ENCODE measurements at places on chromosomes 1 and 21. TPM values are rescaled to one million over a fixed set of nuclear protein-coding genes. Genes with fewer than 3 reads are reported as not detected.

The SPATA46 gene
- not detected for total RNA-seq

The SPRR2A gene
- total RNA-seq, result not detected

The SPRR2B gene
- not detected for total RNA-seq

The ATP5PB gene
- total RNA-seq, result 583 TPM

The AMY2A gene
- total RNA-seq, result 1.9 TPM

The S100A12 gene
- total RNA-seq, result 1.2 TPM

The TRMT1L gene
- 30.8 TPM for total RNA-seq

The CD247 gene
- total RNA-seq, result 1.2 TPM

The OPRD1 gene
- 0.02 TPM for total RNA-seq

GRCh38 chr1:234896477-234897389 is 231.9 kb downstream of the TOMM20 start:
- H3K27me3 ChIP-seq, result no peaks in the 10 kb centered on the region
- H3K4me3 ChIP-seq, result no peak overlapping the region
- no peak overlapping the region for H3K27ac ChIP-seq
- no peaks in the 10 kb centered on the region for H3K36me3 ChIP-seq
- peaks cover 39% of the 10 kb centered on the region for H3K4me1 ChIP-seq

GRCh38 chr1:206439205-206439604 is 31.1 kb upstream of the IKBKE start:
- no peaks in the 10 kb centered on the region for H3K4me1 ChIP-seq
- no peak overlapping the region for H3K27ac ChIP-seq
- no peaks in the 10 kb centered on the region for H3K36me3 ChIP-seq
- no peak for DNase-seq
- H3K27me3 ChIP-seq, result no peaks in the 10 kb centered on the region
- H3K4me3 ChIP-seq, result no peak overlapping the region

GRCh38 chr1:103254691-103255090 is 146.4 kb upstream of the COL11A1 start:
- DNase-seq, result no peak
- H3K4me3 ChIP-seq, result no peak overlapping the region
- H3K36me3 ChIP-seq, result no peaks in the 10 kb centered on the region
- H3K27me3 ChIP-seq, result no peaks in the 10 kb centered on the region
- no peaks in the 10 kb centered on the region for H3K4me1 ChIP-seq

GRCh38 chr1:21189421-21189820 is 12.7 kb upstream of the EIF4G3 start:
- no peak overlapping the region for H3K4me3 ChIP-seq
- no peaks in the 10 kb centered on the region for H3K36me3 ChIP-seq
- H3K27me3 ChIP-seq, result no peaks in the 10 kb centered on the region
- no peak for DNase-seq
- no peak overlapping the region for H3K27ac ChIP-seq

DNA sequence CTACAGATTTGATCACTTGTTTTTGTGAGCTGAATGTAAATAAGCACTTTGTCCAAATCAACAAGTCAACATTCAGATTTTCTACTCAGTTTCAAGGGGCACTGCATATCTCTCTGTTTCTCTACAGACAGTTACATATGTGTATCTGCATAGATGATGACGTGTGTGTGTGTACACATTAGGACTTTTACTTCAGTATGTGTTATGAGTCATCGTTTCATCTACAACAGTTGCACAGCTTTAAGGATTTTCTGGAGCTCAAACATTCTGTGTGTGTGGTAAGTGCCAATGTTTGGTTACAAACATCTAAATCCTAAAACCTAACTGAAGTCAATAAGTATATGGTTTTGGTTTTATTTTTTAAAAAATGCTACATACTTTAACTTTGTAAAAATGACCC is 494.5 kb upstream of the PBX1 start:
- H3K4me3 ChIP-seq, result no peak overlapping the region
- H3K27ac ChIP-seq, result no peak overlapping the region

- peaks cover 20% of the 10 kb centered on the region for H3K4me1 ChIP-seq
- no peaks in the 10 kb centered on the region for H3K36me3 ChIP-seq
Measured at GRCh38 chr1:212752934-212753497, 38.6 kb downstream of the NSL1 start.

DNA sequence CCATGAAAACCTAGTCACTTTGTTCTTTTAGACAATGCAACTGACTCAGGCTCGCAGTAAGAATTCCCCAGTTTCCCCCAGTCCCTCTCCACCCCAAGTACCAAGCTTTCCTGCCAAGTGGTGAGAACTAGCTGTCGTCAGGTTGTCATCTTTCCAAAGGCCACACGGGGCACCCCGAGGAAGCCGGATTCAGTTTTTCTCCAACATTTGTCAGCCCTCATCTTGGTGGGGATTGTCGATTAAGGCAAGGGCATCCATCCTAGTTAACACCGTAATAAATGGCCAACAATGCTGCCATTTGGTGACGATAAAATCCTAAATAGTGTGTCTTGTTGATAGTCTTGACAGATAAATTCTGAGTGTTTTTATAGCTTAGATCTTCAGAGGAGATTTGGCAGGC is 55.9 kb upstream of the PROX1 start:
- DNase-seq, result no peak
- H3K4me1 ChIP-seq, result no peaks in the 10 kb centered on the region
- H3K36me3 ChIP-seq, result no peaks in the 10 kb centered on the region
- H3K27me3 ChIP-seq, result no peaks in the 10 kb centered on the region
- no peak overlapping the region for H3K4me3 ChIP-seq

GRCh38 chr1:172909606-172910326 is 141.0 kb downstream of the TNFSF18 start:
- H3K27ac ChIP-seq, result no peak overlapping the region
- no peaks in the 10 kb centered on the region for H3K36me3 ChIP-seq
- DNase-seq, result no peak
- H3K4me1 ChIP-seq, result peaks cover 2% of the 10 kb centered on the region

DNA sequence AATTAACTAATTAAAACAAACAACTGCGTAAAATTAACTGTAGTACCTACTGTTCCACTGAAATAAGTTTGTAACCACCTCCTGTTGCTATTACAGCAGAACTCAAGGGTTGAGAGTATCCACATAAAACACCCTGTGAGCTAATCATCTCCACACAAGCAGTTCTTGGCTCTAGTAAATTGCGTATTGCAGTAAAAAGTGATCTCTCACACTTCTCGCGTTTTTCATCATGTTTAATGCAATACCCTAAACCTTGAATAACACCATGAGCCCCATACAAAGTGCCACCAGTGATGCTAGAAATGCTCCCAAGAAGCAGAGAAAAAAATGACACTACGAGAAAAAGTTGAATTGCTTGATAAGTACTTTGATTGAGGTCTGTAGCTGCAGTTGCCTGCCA is 29.3 kb upstream of the CEP350 start:
- peaks cover 9% of the 10 kb centered on the region for H3K36me3 ChIP-seq
- H3K4me3 ChIP-seq, result no peak overlapping the region
- no peaks in the 10 kb centered on the region for H3K27me3 ChIP-seq
- no peaks in the 10 kb centered on the region for H3K4me1 ChIP-seq

DNA sequence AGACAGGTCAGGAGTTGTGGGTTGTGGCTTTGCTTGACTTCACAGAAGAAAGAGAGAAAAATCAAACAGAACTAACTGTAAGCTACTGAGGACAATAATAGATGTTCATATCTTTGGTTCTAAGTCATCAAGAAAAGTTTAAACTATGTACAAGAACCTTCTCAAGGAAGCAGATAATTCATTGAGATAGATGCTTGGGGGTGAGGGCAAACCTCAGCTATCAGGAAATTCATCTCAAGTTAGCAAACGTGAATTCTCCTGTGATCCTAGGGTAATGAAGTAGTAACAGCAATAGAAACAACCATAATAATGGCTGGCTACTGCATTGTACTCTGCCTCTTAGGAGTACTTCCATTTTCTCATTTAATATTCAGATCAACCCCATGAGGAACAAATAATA is 506.2 kb downstream of the PLPP3 start:
- peaks cover 13% of the 10 kb centered on the region for H3K4me1 ChIP-seq
- H3K4me3 ChIP-seq, result no peak overlapping the region
- no peaks in the 10 kb centered on the region for H3K36me3 ChIP-seq
- no peak overlapping the region for H3K27ac ChIP-seq
- no peaks in the 10 kb centered on the region for H3K27me3 ChIP-seq
- no peak for DNase-seq

GRCh38 chr1:205661429-205662134 is 18.7 kb downstream of the SLC45A3 start:
- no peaks in the 10 kb centered on the region for H3K27me3 ChIP-seq
- no peak for DNase-seq
- peaks cover 11% of the 10 kb centered on the region for H3K4me1 ChIP-seq
- no peak overlapping the region for H3K27ac ChIP-seq
- H3K4me3 ChIP-seq, result no peak overlapping the region

DNA sequence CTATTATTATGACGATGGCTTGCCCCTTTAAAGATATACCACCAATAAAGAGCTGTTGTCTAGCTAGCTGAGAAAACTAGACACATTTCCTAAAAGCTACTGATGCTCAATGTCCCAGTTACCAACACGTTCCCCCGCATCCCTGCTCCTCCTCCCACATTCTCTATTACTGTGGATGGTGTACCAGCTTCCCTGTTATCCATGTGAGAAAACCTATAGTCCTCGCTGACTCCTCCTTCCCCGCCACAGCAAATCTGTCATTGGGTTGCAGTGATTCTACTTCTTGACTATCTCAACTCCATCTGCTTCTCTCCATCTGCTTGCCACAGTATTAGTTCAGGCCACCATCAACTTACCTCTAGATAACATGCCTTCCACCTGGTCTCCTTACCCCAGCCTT is 337.5 kb downstream of the KCNH1 start:
- H3K27me3 ChIP-seq, result no peaks in the 10 kb centered on the region
- no peak for DNase-seq
- H3K4me3 ChIP-seq, result no peak overlapping the region
- no peaks in the 10 kb centered on the region for H3K36me3 ChIP-seq
- H3K4me1 ChIP-seq, result no peaks in the 10 kb centered on the region

GRCh38 chr21:39837861-39838359 is 29.3 kb upstream of the PCP4 start:
- no peak overlapping the region for H3K27ac ChIP-seq
- no peak for DNase-seq
- H3K27me3 ChIP-seq, result no peaks in the 10 kb centered on the region
- no peak overlapping the region for H3K4me3 ChIP-seq
- H3K36me3 ChIP-seq, result no peaks in the 10 kb centered on the region

DNA sequence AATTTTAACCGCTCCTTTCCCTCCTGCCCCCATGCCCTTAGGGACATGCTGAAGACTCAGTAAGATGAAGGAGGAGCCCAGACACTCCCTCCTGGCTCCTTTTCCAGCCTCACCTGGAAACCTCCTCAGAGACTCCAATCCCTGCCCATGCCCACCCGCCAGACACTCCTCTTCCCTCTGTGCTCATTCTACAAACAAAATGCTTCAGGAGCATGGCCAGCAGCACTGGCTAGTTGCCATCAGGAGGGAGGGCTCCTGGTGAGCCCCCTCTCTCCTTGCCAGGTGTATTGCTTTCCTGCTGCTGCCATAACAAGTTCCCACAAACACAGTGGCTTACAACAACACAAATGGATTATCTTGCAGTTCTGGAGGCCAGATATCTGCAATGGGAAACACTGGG is 126.1 kb downstream of the PSMG1 start:
- peak; percentile 37 for DNase-seq
- H3K36me3 ChIP-seq, result no peaks in the 10 kb centered on the region
- H3K4me1 ChIP-seq, result peaks cover 4% of the 10 kb centered on the region
- no peak overlapping the region for H3K4me3 ChIP-seq

DNA sequence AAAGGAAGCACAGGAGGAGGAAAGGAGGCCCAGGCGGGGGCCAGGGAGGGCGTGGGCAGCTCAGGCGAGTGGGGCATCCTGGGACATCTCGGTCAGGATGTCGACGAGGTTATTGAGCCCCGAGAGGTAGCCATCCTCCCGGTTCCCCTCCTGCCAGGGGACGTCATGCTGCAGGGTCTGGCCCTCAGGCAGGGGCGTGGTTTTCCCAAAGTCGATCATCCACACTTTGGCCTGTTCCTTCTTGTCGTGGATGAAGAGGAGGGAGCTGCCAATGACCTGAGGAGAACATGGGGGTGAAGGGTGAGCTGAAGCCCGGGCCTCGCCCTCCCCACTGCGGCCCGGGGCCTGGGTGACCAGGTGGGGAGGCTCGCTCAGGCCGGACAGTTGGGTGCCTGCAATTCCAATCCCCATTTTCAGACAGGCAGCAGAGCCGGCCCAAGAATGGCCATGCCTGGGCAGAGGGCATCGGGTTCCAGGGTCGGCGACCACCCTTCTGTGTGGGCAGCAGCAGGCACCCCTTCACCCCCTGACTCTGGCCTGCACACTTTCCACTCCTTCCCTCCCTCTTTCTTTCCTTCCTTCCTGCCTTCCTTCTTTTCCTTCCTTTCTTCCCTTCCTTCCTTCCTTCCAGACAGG is 86.2 kb downstream of the STUM start:
- no peaks in the 10 kb centered on the region for H3K4me1 ChIP-seq
- H3K4me3 ChIP-seq, result no peak overlapping the region
- H3K27ac ChIP-seq, result no peak overlapping the region
- no peaks in the 10 kb centered on the region for H3K27me3 ChIP-seq
- DNase-seq, result no peak
- peaks cover 54% of the 10 kb centered on the region for H3K36me3 ChIP-seq

- no peaks in the 10 kb centered on the region for H3K36me3 ChIP-seq
- peak; percentile 43 for DNase-seq
- H3K4me1 ChIP-seq, result no peaks in the 10 kb centered on the region
- no peaks in the 10 kb centered on the region for H3K27me3 ChIP-seq
- no peak overlapping the region for H3K4me3 ChIP-seq
Measured at GRCh38 chr1:158285756-158286241, 3.9 kb upstream of the CD1C start.

DNA sequence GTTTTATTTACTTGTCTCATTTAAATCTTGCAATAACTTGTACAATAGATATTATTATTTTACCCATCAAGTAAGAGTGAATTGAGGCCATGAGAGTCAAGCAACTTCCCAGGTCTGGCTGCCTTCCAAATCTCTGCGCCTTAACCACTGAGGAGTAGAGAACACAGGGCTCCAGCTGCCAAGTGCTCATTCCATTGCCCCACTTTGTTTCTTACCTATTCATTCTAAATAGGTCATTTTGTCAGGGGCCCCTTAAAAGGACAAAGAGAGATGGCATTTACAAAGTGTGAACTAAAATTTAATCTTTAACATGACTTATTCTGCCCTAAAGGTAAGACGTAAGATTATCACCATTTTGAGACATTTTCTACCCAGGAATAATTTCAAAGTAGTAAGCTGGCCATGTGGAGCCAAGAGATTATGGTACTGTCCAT is 3.5 kb downstream of the PPP1R15B start:
- no peaks in the 10 kb centered on the region for H3K27me3 ChIP-seq
- peak overlapping the region; percentile 100 for H3K27ac ChIP-seq
- H3K4me3 ChIP-seq, result peak overlapping the region; percentile 88
- peaks cover 28% of the 10 kb centered on the region for H3K36me3 ChIP-seq
- H3K4me1 ChIP-seq, result peaks cover 30% of the 10 kb centered on the region

GRCh38 chr1:209526137-209526536 is 57.4 kb upstream of the CAMK1G start:
- no peak for DNase-seq
- H3K4me3 ChIP-seq, result no peak overlapping the region
- H3K27ac ChIP-seq, result no peak overlapping the region
- H3K27me3 ChIP-seq, result no peaks in the 10 kb centered on the region
- no peaks in the 10 kb centered on the region for H3K4me1 ChIP-seq

- no peak for DNase-seq
- H3K27me3 ChIP-seq, result no peaks in the 10 kb centered on the region
- no peak overlapping the region for H3K4me3 ChIP-seq
Measured at GRCh38 chr1:204396015-204396583, 15.5 kb downstream of the PPP1R15B start.

Measured in heart left ventricle (tissue), 16 donors.